CD4-positive, alpha-beta T cell treated with Interferon alpha-2 for 1 hour (primary cell): ENCODE measurements at places on chromosomes 7 and 10.

DNA sequence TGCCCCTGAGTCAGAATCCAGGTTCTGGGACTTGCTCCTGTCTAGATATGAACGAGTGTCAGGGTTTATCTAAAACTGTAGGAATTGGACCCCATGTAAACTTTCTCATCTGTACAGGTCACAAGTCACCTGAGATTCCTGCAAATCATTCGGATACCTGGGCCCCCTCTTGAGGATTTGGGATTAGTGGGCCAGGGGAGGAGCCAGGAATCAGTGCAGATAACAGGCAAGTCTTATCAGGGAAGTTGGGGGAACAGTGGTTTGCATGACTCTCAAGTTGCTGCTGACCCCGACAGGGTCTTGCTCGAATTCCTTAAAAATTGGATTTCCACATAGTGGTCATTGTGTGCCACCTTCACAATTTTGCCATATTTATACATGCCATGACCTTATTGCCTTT lies 188.4 kb upstream of the LYZL1 start:
- no peak for DNase-seq

- no peak for DNase-seq
Measured at GRCh38 chr10:78059906-78060702, 26.4 kb downstream of the RPS24 start.

GRCh38 chr7:157399086-157399687 lies 62.4 kb downstream of the DNAJB6 start:
- DNase-seq = no peak

- peak; percentile 38 for DNase-seq
Measured at GRCh38 chr7:143015084-143015483, 11.8 kb downstream of the OR9A2 start.

DNA sequence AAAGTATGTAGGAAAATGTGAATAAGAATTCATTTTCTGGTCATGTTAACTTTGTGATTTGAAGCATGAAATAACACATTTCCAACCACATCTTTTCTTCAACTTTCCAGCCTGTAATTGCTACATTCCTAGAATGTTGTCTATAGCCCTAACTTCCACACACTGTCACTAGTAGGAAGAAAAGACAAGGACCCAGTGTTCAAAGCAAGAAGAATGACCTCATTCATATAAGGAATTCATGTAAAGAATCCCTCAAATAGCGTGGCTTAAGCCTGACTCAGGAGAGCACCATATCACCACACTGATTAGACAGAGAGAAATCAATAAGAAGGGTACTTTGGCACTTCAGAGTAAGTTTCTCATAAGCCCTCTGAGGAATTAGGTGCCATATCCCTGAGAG lies 318.7 kb upstream of the CHRM2 start:
- DNase-seq = no peak

- no peak for DNase-seq
Measured at GRCh38 chr7:117068511-117069145, 115.3 kb downstream of the ST7 start.

GRCh38 chr7:48424731-48425130 lies 253.5 kb downstream of the ABCA13 start:
- no peak for DNase-seq

GRCh38 chr7:128871050-128871449 lies 8.4 kb downstream of the ATP6V1F start:
- no peak for DNase-seq

DNA sequence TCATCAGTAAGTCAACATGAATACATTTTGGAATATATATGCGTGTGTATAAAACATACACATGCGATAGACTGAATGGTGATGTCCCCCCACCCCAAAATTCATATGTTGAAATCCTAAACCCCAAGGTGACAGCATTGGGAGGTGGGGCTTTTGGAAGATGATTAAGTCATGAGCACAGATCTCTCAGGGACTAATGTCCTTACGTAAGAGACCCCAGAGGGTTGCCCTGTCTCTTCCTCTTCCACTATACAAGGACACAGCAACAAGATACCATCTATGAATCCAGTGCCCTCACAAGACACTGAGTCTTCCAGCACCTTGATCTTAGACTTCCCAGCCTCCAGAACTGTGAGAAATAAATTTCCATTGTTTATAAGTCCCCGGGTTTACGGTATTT lies 22.5 kb downstream of the DRGX start:
- DNase-seq = no peak

DNA sequence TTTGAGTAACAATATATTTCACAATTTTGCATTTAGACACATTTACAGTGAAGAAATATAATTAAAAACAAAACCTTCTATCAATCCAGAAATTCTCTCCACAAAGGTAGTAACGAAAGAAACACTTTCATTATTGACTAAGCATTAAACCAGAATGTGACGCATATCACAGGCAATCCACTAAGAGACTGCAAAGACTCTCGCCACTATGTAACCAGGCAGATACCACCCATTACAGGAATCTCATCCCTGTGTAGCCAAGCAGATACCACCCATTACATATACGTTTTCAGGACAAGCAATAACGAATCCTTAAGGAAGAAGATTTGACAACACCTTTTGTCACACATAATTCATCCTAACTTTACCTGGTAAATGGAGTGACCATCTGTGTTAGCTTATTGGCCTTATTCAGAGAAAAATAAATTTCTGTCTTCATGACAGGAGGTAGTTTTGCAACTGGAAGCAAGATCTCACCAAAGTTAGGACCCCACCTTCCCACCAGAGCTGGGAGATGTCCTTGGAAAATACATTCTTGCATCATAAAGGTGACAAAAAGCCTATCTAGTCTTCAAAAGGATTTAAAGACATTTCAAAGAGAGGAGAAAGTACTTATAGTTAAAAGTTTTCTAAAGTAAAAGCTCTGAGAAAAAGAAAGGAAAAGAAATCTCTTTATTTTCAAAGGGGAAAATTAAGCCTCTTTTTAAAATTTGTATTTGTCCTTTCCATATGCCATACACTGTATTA lies 30.8 kb downstream of the LRRC17 start:
- no peak for DNase-seq

DNA sequence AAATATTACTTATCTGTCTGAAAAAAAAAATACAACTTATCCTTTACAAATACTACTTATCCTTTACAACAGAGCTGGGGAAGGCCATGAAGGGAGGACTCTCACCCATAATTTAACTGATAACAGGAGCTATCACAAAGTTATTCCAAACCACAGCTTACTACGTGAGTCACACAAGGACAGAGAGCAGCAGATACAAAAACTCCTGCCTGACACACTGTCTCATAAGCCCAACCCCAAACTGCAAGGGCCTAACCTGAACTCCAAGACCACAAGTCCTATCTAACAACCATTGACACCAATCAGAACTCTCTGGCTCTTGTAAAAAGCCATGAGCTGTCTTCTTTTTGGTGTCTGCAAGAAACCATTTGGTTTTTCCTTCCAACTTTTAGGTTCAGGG lies 28.5 kb upstream of the CXCL12 start:
- no peak for DNase-seq

GRCh38 chr7:44561962-44562621 lies 11.6 kb downstream of the DDX56 start:
- no peak for DNase-seq
